ENCODE measurements at places on chromosomes 16 and 17.

DNA sequence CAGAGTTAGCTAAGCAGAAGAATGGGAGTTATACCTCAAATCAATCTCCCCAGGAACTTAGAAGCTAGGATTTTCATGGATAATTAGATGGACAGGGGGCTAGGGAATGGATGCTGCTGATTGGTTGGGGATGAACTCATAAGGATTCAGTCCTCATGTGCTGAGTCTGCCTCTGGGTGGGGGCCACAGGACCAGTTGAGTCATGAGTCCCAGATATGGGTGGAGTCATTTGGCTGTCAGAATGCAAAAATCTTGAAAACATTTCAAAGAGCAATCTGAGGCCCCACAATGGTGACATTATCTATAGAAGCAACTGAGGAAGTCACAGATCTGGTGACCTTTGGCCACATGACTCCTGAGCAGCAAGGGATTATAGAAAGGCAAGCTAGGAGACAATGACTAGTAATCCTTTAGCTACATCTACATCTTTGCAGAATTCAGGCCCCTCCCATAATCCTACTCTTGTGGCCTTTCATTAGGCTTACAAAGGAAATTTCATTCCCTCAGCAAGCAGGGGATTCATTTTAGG is 82.6 kb upstream of the CCL2 start:
- DNase-seq, result no peak

DNA sequence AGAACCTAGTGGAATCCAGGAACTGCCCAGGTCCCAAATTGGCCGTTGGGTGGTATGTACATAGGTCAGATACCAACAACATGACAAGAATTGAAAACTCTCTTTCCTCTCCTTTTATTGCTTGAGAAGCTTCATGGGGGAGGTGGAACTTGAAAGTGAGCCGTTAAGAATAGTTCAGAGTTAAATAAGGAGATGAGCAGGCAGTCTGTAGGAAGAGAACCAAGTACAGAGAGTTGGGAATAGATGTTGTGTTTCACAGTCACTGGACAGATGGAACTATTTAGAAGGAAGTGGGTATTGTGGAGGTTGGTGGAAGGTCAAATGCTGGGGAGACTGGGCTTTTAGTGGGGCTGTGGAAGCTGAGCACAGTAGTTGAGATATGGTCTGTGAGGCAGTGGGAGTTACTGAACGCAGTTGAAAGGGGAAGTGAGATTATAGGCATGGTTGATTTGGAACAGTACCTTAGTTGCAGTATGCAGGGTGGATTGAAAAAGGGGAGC is 26.4 kb downstream of the ARHGAP44 start:
- no peak for DNase-seq

DNA sequence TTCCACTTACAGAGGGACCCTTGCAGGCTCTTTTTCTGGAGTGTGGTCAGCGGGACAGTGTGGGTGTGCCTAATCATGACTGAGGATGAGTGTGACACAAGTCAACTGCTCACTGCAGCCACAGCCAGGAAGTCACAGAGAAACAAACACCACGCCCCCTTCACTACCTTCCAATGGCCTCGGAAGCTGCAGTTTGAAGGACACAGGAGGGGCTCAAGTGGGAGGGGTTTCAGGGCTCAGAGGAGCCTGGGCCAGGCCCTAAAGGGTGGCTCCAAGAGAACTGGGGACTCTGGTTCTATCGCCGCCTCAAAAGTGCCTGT is 116.2 kb upstream of the SDK2 start:
- DNase-seq, result no peak

- peak; percentile 46 for DNase-seq
These were observed 4.4 kb upstream of the BAHCC1 start for GRCh38 chr17:81390873-81391255.

DNA sequence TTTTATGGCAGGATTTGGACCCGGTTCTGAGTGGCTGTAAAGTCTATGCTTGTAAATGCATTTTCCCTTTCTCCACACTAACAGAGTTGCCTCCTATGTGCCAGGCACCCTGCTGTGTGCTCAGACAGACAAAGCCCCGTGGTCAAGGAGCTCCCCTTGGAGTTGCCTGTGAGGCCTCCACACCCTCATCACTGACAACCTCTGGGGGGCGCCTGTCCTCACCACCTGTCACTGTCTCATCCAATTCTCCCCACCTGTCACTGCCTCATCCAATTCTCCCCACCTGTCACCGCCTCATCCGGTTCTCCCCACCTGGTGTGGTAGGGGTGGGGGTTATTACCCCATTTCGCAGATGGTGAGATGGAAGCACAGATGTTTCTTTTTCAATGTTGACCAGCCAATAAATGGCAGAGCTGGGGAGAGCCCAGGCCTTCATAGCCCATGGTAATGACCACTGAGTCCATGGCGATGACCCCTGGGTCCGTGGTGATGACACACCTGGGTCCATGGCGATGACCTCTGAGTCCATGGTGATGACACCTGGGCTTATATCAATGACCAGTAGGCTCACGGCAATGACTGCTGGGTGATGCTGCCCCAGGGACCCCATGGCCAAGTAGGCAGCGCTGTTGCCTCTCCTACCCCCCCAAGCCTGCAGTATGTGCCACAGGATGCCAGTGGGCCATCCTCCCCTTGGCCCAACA is 150.1 kb downstream of the IRF8 start:
- peak; percentile 3 for DNase-seq

DNA sequence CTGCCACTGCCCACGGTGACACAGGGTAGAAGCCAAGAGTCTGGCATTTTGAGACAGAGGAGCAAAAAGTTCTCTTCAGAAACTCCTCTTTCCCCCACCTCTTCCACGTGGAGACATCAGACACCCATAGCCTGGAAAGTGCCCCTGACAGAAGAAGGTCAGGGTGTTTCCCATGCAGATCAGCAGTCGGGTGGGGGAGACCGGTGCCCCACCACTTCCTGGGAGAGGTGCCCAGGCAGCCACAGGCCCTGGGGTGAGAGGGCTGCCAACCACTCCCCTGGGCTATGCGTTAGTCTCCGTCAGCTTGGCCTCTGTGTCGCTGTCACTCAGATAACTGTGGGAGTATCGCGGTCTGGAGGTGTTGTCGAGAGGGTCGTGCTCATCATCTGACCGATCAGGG is 31.5 kb downstream of the PIPOX start:
- DNase-seq, result no peak

- no peak for DNase-seq
These were observed 1.4 kb downstream of the FKBP10 start for GRCh38 chr17:41814195-41814594.

- DNase-seq, result no peak
These were observed 8.8 kb downstream of the TAX1BP3 start for GRCh38 chr17:3659541-3660111.

- DNase-seq, result no peak
These were observed 56.9 kb downstream of the MSI2 start for GRCh38 chr17:57313097-57313835.
